Substantia nigra (tissue), 51 donors: ENCODE measurements at places on chromosomes 4 and X.

DNA sequence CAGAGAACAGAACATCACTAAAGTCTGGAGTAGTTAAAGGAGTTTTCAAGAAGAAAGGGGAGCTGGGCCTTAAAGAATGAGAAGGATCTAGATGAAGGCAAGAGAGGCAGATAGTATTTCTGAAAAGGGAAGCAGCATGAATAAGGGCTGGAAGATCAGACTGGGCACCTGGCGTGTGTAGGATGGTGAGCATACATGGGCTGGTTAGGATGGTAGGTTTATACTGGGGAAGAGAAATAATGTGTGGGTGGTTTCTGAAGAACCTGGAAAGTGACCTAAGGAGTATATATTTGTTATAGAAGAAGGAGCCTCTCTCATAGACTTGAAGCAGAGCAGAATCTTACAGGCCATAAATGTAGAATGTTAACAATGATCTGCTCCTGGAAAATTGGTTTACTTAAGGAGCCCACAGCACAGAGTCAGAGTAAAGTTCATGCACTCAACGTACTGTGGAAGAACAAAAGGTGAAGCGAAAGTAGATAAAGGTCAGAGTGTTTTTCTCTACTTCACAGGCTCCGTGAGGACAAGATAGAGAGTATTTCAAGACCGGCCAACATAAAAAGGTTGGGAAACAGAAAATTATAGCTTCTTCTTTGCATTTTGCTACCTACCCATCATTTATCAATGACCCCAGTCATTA, 35.8 kb downstream of the MBNL3 start:
- DNase-seq, result no peak

- DNase-seq, result no peak
Observed at GRCh38 chrX:137031039-137031438, 2.8 kb downstream of the GPR101 start.

GRCh38 chr4:174826660-174827059, 2.4 kb downstream of the GLRA3 start:
- DNase-seq, result no peak

GRCh38 chrX:38154340-38154739, 66.3 kb downstream of the SRPX start:
- no peak for DNase-seq

DNA sequence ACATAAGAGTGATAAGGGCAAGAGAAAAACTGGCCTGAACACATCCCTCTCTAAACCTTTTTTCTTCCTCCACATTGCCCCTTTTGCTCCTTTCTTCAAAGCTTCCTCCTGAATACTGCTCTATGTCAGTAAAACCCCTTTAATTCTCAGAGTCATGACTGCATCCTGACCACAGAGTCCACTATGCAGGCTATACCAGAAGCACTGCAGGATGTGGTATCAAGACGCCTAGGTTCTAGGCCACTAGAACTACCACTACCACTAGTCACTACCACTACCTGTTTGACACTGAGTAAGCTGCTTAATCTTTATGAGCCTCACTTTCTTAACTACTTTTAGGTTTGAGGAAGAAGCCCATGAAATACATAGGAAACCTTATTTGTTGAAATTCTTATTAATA, 38.7 kb downstream of the ARHGEF9 start:
- no peak for DNase-seq

- DNase-seq, result no peak
Observed at GRCh38 chr4:73575660-73576059, 44.6 kb downstream of the RASSF6 start.

DNA sequence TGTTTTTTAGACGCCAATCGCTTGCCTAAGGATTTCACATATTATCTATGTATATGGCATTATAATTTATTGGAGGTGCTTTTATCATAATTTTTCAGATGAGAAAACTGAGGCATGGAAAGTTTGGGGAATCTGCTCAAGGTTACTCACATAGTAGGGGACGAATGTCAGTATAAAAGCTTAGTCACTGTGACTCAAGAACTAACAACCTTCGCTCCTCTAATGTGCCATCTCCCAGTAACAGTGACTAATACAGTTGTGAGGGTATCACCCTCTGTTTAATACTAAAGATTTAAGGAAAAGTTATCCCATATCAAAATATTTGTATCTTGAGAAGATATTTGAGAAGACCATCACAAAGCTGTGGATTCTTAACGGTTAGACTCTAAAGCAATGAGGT, 353.1 kb upstream of the SPOCK3 start:
- DNase-seq, result no peak

DNA sequence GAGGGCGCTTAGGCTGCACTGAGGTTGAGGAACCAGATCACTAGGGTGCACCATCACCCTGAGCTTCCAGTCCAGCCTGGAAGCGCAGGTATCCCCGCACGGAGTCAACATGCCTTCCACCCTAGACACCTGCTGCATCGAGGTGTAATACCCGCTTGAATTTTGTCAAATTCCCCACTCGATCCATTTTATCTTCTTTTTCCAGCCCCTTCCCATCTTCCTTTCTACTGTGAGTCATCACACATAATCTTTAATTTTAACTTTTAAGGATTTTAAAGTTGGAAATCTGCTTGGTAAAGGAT, 821 bp downstream of the PLK4 start:
- no peak for DNase-seq

GRCh38 chr4:77493829-77494551, 111.6 kb upstream of the CXCL13 start:
- DNase-seq, result no peak
